ENCODE measurements at places on chromosomes 3 and 15.

- DNase-seq: no peak
These were observed 27.6 kb downstream of the MEX3B start for GRCh38 chr15:82018201-82018600.

- DNase-seq: no peak
These were observed 9.4 kb downstream of the AAGAB start for GRCh38 chr15:67244971-67245478.

DNA sequence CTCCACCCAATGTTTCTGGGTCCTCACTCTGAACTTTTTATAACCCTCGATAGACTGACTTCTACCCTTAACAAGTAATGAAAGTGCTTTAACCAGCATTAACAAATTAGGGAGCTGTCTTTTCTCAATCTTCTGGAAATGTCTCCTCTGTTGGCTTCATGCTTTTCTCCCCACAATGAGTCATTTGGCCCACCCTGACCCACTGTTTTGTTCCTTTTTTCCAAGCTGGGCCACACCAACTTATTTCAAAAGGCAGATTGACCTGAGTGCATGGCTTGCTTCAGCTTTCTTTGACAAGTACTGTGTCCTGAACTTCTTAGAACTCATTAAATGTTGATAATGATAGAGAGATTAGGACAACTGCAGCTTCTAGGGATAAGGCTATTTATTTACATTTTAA is 199.6 kb upstream of the SEMA6D start:
- no peak for DNase-seq

DNA sequence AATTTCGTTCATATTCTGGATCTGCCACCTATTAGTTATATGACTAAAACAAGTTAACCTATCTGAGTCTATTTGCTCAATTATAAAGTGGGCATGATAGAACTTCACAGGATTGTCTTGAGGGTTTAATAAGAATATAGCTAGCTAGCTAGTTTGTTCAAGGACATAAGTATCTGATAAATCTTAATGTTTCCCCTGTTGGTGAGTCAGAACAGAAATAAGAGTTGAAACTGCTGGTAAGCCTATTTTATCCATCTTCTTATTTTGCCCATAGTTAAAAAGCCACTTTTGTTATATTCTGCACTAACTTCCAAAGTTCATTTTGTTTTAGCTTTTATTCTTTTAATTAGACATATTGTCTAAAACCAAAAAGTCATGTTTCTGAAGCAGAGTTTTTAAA is 9.4 kb downstream of the SELENOT start:
- no peak for DNase-seq

GRCh38 chr3:124298301-124298700 is 306.4 kb upstream of the ROPN1 start:
- no peak for DNase-seq

GRCh38 chr3:123262868-123263267 is 61.1 kb downstream of the SEC22A start:
- no peak for DNase-seq

DNA sequence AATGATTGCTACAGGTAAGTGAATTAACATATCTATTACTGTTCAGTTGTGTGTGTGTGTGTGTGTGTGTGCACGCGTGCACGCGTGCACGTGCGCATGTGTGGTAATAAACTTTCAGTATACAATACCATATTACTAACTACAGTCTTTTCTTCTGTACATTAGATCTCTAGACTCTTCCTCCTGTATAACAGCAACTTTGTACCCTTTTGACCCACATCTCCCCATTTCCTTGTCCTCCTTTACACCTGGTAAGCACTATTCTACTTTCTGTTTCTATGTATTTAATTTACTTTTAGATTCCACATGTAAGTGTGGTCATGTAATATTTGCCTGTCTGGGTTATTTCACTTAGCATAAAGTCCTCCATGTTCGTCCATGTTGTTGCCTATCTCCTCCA is 29.1 kb upstream of the GOLIM4 start:
- DNase-seq: no peak

- DNase-seq: no peak
These were observed 30.4 kb upstream of the SNRPA1 start for GRCh38 chr15:101325263-101326025.

GRCh38 chr3:36557021-36557707 is 176.9 kb downstream of the STAC start:
- no peak for DNase-seq

- DNase-seq: no peak
These were observed 114.4 kb downstream of the CHSY1 start for GRCh38 chr15:101137312-101137940.

- DNase-seq: no peak
These were observed 7.0 kb upstream of the TFG start for GRCh38 chr3:100702082-100702979.

- no peak for DNase-seq
These were observed 187.6 kb downstream of the EBLN2 start for GRCh38 chr3:73249047-73249446.

DNA sequence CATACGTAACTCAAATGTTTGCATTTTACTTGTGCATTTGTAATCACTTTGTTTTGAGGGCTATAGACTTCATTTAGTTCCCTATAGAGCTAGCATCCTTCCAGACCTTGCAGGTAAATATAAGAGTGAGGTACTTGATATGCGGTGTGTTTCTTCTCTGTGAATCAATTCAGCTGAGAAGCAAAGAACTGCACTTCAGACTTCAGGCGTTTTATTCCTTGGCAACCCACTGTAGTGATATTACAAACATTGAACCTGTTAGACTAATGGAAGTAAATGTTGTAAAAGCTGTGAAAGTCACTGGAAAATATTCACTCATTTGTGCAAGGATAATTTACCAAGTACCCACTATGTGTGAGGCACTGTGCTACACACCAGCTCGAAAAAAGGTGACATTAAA is 94.1 kb upstream of the CHL1 start:
- DNase-seq: no peak

DNA sequence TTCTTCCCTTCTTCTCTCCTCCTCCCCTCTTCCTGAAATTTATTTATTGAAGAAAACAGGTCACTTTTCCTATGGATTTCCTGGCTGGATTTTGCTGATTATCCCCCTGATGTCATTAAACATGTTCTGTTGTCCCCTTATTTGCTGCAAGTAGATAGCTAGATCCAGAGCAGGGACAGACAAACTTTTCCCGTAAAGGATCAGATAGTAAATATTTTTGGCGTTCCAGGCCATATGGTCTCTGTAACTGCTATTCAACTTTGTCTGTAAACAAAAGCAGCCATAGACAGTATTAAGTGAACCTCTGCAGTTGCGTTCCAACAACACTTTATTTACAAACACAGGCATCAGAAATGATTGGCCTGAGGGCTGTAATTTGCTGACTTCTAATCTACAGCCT is 241.3 kb downstream of the NEK10 start:
- no peak for DNase-seq

- no peak for DNase-seq
These were observed 94.0 kb downstream of the LRRK1 start for GRCh38 chr15:101013201-101013550.

DNA sequence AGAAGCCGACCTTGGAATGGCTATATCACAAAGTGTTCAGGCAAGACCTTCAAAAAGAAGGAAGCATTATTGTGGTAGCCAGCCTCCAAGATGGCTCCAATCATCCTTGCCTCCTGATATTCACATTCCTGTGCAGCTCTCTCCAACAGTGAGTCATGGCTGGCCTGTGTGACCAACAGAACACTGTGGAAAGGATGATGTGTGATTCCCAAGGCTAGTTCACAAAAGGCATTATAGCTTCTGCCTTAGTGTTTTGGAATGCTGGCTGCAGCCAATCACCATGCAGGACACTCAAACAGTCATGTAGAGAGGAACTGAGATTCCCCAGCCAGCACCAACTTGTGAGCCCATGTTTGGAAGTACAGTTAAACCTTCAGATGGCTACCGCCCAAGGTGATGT is 102.6 kb downstream of the EFL1 start:
- DNase-seq: no peak

- no peak for DNase-seq
These were observed 29.1 kb upstream of the LMCD1 start for GRCh38 chr3:8472549-8472948.

DNA sequence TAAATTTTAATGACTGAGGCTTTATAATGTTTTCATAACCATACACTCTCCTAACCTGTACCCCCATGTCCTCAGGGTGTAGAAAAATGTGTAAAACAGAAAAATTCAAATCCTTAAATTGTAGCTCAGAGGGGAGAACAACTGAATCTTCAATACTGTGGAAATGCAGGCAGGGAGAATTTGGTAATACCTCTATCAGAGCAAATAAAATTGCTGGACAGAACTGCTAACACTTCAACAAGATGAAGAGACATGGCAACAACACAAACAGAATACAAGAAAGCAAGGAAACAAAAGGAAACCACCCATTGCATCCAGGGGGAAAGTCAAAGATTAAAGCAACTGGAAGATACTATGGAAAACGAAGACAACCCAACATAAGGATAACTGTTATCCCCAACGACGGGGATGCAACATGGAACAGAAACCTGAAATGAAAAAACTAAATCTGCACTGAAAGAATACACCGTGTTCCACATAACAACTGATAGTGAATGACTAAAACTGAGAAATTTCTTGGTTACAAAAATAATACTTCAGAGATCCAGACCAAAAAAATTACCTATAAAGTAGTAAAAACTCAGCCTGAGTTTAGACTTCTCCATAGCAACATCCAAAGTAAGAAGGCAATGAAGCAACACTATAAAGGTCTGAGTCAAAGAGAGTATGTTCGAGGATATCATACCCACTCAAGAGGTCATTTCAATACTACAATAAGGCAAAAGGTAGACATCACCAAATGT is 48.5 kb downstream of the HACD2 start:
- no peak for DNase-seq

- no peak for DNase-seq
These were observed 60.8 kb upstream of the ARHGEF3 start for GRCh38 chr3:56862352-56863062.

GRCh38 chr3:186418671-186419145 is 56.7 kb upstream of the DGKG start:
- no peak for DNase-seq

DNA sequence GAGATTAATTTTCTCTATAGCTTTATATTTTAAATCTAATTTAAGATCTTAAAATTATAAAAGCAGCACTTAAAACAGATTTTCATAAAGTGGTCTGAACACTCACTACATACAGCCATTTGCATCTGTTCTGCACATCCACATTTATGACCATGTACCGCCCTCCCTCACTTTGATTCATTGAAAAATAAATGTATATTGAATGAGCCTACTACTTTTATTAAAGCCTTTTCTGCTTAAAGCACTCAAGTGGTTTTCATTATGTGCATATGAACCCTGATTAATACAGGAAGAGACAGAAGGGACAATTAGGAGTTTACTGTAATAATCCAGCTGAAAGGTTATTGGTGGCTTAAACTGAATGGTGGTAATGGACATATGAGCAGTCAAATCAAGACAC is 129.4 kb downstream of the DLG1 start:
- no peak for DNase-seq

GRCh38 chr3:102451543-102451942 is 16.7 kb downstream of the ZPLD1 start:
- no peak for DNase-seq

DNA sequence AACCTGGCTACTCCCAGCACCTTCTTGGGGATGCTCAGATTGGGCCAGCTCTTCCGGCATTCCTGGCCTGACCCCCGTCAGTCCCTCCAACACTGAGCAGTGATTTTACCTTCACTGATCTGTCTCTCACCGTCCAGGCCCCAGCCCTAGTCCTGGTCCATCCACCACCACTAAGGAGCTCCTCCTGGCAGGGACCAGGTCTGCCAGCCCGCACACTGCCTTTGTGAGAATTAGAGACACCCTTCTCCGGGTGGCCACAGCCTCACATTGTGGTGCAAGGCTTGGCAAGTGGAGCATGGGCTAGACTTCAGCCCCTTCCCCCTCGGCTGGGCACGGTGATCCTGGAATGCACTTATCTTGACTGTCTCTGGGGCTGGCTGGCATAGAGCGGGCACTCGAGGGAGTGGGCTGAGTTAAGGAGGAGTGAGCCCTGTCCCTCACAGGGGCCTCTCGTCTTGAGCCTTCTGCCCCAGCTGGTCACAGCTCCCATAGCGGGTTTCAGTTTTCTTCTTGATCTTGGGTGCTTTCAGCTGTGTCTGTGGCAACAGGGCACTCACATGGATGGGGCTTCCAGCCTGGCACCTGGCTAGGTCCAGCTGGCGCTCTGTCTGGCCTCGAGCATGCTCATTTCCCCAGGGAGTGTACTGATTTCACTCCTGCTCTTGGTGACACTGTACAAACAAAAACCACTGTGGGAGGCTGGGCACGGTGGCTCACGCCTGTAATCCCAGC is 53.9 kb downstream of the LINGO1 start:
- DNase-seq: no peak

- DNase-seq: no peak
These were observed 44.4 kb upstream of the FAN1 start for GRCh38 chr15:30859091-30859874.

- DNase-seq: peak; percentile 55
These were observed 118.1 kb downstream of the TBC1D2B start for GRCh38 chr15:77959432-77959879.

- DNase-seq: no peak
These were observed 21.7 kb downstream of the APBA2 start for GRCh38 chr15:28907338-28907960.

GRCh38 chr15:95718441-95718840 is 612.1 kb upstream of the NR2F2 start:
- no peak for DNase-seq

- no peak for DNase-seq
These were observed 95.8 kb upstream of the CGNL1 start for GRCh38 chr15:57280464-57280863.

GRCh38 chr3:32197991-32198390 is 40.5 kb upstream of the CMTM8 start:
- DNase-seq: no peak

GRCh38 chr15:31871166-31871886 is 159.0 kb upstream of the CHRNA7 start:
- DNase-seq: no peak

DNA sequence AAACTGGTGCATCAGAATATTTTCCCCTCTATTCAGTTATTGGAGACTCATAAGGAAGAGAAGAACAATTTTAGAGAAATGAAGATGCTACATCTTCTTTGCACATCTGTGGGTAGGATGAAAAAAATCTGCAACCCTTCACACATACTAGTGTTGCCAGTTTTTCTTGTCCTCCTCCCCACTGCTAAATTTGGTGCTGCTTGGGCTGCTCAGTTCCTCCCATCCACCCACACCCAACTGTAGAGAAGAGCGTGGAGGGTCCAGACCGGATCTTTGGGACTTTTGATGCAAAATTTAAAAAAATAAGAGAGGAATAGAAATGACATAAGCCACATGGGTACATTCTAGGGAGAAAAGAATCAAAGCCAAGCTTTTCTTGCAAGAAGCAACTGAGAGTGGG is 8.7 kb upstream of the RASA2 start:
- DNase-seq: no peak

- no peak for DNase-seq
These were observed 21.2 kb downstream of the NGRN start for GRCh38 chr15:90286678-90287077.

DNA sequence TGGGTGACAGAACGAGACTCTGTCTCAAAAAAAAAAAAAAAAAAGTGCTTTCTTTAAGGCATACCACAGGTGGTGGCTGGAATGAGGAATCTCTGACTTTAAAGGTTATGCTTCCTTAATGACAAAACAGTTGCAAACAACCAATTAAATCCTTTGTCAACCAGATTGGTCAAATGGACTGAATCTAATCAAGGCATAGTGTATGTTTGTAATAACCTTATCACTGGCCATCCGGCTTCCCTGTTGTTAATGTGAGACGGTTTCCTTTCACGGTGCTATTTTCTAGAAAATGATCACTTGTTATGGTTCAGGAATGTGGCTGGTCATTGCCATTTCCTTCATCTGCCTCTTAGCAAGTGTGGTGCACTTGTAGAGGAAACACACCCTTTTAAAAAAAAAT is 75.9 kb downstream of the FLNB start:
- no peak for DNase-seq

- no peak for DNase-seq
These were observed 2.3 kb upstream of the ABCF3 start for GRCh38 chr3:184183679-184184078.
